RCC 7860 (cell line): ENCODE measurements at places on chromosomes 7 and 10.
A peak's percentile ranks its signal among the peaks of the same experiment; 100 is the strongest.

DNA sequence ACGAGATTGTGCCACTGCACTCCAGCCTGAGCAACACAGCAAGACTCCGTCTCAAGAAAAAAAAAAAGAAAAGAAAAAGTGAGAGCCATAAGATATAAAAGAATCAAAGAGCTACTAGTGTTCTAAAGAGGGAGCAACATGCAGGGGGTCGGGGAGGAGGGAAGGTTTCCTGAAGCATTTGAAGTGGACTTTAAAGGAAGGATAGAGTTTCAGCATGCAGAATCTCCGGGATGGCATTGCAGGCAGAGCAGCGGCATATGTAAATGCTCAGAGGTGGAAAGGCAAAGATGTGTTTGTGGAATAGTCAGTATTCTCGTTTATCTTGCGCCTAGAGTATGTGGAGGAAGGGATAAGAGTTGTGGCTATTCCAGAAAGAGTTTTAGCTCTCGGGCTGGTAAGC lies 447.6 kb upstream of the NFE2L3 start:
- no peak for DNase-seq

- DNase-seq: no peak
Observed at GRCh38 chr10:126452245-126452644, 64.0 kb upstream of the ADAM12 start.

DNA sequence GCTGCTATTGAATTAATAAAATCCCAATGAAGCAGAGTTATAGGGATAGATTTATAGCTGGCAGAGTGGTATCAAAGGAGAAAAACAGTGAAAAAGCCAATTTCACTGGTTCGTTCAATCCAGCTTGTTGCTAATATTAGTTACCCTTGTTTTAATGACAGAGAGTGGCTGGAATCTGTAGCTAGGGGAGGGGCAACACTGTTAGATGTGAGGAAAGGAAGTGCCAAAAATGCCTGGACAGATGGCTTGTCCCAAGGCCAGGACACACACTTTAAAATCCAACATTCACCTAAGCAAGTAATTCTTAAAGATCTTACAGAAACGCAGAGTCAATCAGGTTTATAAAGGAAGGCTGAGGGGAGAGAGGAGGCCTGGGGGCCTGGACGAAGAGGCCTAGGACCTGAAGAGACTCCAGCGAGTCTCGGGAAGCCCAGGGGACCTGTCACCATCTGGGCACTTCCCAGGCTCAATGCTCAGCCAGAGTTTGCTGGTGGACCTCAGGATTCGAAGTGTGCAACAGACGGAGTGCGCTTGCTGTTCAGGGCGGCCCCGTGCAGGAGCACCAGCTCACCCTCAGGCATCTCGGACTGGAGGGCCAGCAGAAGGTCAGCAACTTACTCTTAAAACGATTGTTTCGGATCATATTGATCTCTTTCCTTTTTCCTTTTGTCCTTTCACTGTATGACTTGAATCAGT lies 36.7 kb downstream of the TMEM248 start:
- no peak for DNase-seq

GRCh38 chr10:120789303-120790203 lies 61.6 kb upstream of the WDR11 start:
- no peak for DNase-seq

DNA sequence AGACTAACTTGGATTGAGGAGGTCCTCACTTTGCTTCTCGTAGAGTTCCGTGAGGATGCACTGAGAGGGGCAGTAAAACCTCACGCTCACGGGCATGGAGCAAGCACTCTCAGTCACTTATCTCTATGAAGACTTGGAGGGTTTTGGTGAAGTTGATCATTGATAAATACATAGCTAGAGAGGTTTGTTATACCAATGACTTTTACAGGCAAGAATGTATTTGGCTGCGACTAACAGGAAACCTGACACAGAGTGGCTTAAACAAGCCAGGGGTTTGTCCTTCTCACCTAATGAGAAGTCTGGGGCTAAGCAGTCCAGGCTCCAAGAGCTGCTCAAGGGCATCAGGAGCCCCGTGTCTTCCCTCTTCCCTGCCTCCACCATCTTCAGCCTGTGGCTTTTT lies 6.1 kb downstream of the BICC1 start:
- DNase-seq: peak; percentile 97

DNA sequence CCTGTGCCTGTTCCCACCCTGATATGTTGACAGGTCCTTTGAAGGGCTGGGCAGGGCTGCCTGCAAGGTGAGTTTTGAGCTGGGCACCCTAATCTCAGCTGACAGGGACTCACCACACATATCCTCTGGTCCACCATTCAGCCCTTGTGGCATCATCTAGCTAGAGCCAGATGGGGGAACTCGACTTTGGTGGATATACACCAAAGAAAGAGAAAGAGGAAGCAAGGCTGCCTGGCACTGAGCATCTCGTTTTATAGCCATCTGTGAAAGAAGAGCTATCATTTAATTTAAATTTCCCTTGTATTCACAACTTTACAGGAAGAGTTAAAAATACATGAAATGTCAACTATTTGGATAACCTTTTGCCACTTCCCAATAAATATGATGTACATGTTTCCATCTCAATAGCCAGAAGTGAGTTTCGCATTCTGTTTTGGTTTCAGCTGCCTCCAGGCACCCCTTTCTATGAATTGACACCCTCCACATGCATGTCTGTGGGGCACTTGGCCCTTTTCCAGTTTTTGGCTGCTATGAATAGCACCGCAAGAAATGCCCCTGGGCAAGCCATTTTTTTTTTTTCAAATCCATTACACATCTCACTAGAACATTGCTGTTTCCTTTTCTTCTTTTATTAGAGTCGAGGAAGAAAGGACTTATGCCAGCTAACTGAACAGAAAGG lies 22.9 kb upstream of the GRB10 start:
- DNase-seq: no peak

DNA sequence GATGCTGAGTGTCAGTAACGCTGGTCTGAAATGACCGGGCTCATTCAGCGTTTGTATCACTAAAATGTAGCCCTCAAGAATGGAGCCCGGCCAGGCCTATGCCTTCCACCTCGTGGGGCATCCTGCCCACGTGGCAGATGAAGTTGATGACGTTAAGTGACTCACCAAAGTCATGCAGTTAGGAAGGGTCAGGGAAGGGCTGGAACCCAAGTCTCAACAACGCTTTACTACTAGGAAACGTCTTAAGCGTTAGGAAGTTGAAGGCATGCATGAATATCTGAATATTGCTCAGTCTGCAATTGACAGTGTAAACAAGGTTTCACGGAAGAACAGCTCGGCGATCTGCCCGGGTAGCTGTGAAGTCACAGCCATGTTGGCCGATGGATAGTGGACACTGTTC lies 14.0 kb upstream of the UBE3C start:
- DNase-seq: no peak

GRCh38 chr7:131032786-131033185 lies 294.9 kb upstream of the MKLN1 start:
- no peak for DNase-seq

GRCh38 chr7:42198974-42199668 lies 37.9 kb downstream of the GLI3 start:
- no peak for DNase-seq

- DNase-seq: no peak
Observed at GRCh38 chr7:265192-265997, 24.6 kb upstream of the FOXL3 start.

DNA sequence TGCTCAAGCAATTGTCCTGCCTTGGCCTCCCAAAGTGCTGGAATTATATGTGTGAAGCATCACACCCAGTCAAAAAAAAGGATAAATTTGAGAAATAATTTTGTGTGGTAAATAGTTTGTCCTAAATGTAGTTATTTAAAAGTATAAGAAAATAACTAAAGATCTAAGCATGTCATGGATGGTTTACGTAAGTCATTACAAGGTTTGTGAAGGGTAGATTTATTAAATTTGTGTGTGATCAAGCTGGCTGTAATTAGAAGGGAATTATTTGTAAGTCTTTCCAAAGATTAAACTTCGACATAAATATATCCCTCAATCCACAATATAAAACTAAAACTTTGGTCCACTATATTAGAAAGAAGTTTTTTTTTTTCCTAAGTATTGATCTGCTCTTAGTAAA lies 28.6 kb downstream of the ORC5 start:
- DNase-seq: no peak

GRCh38 chr10:67017218-67017617 lies 91.4 kb downstream of the LRRTM3 start:
- no peak for DNase-seq

- DNase-seq: no peak
Observed at GRCh38 chr10:78688901-78689583, 379.7 kb upstream of the ZMIZ1 start.

GRCh38 chr10:92839191-92840085 lies 8.9 kb upstream of the EXOC6 start:
- no peak for DNase-seq

DNA sequence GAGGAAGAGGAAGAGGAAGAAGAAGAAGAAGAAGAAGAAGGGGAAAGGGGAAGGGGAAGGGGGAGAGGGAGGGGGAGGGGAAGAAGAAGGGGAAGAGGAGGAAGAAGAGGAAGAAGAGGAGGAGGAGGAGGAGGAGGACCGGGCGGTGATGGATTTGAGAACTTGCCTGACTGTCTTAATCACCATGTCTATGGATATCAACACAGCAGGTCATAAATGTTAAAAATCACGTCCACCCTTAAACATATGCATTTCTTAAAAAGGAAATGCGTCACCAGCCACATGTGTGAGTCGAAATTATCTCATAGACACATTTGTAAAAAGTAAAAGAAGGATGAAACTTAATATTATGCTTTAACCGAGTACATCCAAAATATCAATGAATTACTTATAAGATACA lies 42.1 kb upstream of the INSIG1 start:
- DNase-seq: no peak

DNA sequence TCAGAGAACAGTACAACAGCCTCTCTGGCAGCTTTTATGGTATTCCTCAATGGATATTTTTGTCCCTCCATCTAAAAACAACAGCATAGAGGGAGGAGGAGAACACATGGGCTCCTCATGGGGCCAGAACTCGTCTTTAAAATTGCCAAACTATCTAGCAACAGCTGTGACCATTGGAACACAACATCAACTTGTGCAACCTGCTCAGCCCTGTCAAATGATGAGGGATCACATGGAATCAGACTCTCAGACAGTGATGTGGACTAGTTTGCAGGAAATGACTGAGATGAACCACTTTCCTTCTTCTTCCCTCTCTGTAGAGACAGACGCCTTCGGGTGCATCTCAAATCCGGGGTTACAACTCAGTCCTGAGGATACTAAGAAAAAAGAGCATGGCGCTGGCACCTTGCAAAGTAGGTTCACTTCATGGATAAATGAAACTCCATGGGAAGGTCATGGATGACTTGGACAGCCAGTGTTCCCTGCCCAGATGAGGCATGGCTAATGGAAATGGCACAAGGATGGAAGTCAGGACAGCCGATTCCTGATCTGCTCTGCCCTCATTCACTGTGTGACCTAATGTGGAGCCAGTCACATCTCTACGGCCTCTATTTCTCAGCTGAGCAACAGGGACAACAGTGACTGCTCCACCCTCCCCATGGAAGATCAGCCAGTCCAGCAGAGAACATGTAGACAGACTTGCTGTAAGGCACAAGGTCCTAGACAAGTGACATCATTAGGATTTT lies 24.6 kb upstream of the DGKI start:
- no peak for DNase-seq

DNA sequence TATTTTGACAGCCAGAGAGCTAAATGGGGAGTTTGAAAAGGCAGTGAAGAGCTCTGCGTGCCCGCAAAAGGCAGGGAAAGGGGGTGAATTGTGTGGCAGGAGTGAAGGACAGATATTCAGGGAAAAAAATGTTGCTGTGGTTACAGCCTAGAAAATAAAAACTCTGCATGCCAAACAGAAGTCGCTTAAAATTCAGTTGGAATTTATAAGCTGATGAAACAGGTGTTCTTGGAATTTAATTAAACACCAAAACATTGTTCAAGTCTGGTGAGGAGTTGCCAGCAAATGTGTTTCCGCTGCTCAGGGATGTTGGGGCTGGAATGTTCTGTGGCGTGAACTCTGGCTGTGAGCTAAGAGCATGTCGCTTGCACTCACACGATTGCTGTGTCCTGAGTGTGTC lies 169.3 kb downstream of the ADRA2A start:
- no peak for DNase-seq

- DNase-seq: peak; percentile 42
Observed at GRCh38 chr10:117374506-117375359, 507 bp downstream of the PDZD8 start.

DNA sequence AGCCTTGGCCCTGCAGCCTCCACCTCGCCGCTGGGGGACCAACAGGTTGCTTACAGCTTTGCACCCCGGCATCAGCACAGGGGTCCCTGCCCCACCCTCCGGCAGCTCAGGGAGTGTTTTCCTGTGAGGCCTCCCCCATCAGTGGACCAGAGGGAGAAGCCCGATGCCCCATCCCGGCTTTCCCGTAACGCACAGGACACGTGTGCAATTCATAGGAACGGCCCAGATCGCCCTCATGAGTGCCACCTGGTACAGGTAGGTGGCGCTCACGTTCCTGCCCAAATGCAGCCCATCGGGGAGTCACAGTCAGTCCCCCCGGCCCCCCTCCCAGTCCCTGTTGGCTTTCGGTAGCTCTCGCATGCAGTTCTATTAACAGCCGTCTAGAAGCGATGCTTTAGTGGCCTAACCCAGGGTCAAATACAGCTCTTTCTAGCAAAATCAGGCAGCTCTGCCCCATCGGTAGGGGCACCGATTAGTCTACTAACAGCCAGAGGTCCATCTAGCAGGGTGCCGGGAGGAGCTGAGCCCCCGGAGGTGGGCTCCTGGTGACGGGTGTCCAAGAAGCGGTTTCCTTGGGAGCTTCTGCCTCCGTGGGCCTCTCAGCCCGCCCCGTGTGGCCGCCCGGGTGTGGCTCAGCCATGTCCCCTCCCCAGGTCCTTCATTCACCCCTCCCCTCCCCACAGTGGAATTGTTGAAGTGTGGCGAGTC lies 48.4 kb upstream of the GTF2IRD1 start:
- no peak for DNase-seq

GRCh38 chr10:15096661-15097010 lies 519 bp upstream of the RPP38 start:
- no peak for DNase-seq

- DNase-seq: no peak
Observed at GRCh38 chr10:10938676-10939075, 79.0 kb upstream of the CELF2 start.

DNA sequence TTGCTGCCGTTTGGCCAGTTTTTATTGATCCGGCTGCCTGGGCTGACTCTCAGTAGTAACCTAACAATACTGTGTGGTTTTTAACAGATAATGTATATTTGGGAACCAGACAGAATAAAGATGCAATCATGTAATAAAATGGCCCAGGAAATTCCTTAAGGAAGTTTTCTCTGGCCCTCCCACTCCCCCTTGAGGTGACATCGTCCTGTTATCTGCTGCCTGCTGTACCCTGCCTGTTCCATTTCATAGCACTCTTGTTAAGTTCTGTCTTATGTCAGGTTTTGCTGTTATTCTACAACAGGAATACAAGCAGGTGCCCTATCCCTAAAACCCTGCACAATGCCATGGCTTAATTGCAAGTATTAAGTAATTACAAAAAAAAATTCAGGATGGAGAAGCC lies 12.5 kb downstream of the ITGB8 start:
- no peak for DNase-seq

- no peak for DNase-seq
Observed at GRCh38 chr10:88659725-88660597, 4.3 kb upstream of the LIPF start.

- DNase-seq: no peak
Observed at GRCh38 chr10:88064608-88065382, 201.4 kb downstream of the PTEN start.
